ENCODE measurements at places on chromosomes 16 and 17.

- no peak for DNase-seq
Measured at GRCh38 chr17:4378626-4379025, 12.2 kb upstream of the UBE2G1 start.

DNA sequence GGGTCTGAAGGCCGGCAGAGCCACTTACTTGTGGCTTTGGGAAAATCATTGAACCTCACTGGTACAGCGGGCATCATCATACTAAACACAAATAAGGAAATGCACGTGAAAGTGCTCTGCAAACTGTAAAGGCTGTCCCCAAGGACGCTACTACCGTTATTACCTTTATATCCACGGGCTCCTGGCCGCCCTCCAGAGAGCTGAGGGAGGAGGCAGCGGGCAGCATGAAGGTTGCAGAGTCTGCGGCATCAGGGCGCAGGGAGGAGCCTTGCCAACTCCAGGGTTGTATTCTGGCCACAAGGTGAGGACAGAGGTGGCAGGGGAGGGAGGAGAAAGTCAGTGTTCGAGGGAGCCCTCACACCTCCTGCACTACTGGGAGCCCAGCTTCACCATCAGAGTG, 68.3 kb upstream of the GCSH start:
- no peak for DNase-seq

GRCh38 chr16:48394355-48394703, 9.1 kb upstream of the SIAH1 start:
- no peak for DNase-seq

DNA sequence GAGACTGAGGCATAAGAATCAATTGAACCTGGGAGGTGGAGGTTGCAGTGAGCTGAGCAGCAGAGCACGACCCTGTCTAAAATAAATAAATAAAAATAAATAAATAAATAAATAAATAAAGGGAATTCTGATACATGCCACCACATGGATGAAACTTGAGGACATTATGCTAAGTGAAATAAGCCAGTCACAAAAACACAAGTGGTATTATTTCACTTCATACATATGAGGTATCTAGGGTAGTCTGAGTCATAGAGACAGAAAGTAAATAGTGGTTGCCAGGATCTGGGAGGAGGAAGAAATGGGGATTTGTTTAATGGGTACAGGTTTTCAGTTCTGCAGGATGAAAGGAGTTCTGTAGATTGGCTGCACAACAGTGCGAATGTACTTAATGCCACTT, 16.3 kb downstream of the PIPOX start:
- no peak for DNase-seq

- DNase-seq: no peak
Measured at GRCh38 chr16:15993541-15993940, 44.1 kb downstream of the ABCC1 start.

GRCh38 chr17:21815352-21816063, 123.2 kb downstream of the KCNJ18 start:
- no peak for DNase-seq

- DNase-seq: no peak
Measured at GRCh38 chr16:55367866-55368603, 44.0 kb downstream of the IRX6 start.

Measured in activated naive CD8-positive, alpha-beta T cell treated with anti-CD3 and anti-CD28 coated beads, Interleukin-2, amount 10 ng/mL, durations not matched to agents 7 days and 5 days (primary cell).